Mesenteric fat pad (tissue), 1 donor: ENCODE measurements at places on chromosomes 3 and 15. TPM values are rescaled to one million over a fixed set of nuclear protein-coding genes. Genes with fewer than 3 reads are reported as not detected.

The FSD2 gene
- not detected for total RNA-seq

The HAPLN3 gene
- total RNA-seq = 5.2 TPM

The MYLK gene
- total RNA-seq = 80.3 TPM

The ATP13A5 gene
- total RNA-seq = not detected

The RTF1 gene
- 26.8 TPM for total RNA-seq

The FRMD5 gene
- 0.13 TPM for total RNA-seq

The SLC15A2 gene
- total RNA-seq = 1.2 TPM

The NR2F2 gene
- 76.3 TPM for total RNA-seq

DNA sequence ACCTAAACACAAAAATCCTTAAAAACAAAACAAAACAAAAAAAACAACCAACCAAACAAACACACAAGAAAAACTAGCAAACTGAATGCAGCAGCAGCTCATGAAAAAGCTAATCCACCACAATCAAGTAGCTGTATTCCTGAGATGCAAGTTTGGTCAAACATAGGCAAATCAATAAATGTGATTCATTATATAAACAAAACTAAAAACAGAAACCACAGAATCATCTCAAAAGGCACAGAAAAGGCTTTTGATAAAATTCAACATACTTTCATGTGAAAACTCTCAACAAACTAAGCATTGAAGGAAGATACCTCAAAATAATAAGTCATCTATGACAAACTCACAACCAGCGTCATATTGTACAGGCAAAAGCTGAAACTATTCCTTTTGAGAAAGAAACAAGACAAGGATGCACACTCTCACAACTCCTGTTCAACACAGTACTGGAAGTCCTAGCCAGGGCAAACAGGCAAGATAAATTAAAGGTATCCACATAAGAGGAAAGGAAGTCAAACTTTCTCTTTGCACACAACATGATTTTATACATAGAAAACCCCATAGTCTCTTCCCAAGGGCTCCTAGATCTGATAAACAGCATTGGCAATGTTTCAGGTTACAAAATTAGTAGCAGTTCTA lies 495.1 kb upstream of the SGO1 start:
- no peak for DNase-seq

DNA sequence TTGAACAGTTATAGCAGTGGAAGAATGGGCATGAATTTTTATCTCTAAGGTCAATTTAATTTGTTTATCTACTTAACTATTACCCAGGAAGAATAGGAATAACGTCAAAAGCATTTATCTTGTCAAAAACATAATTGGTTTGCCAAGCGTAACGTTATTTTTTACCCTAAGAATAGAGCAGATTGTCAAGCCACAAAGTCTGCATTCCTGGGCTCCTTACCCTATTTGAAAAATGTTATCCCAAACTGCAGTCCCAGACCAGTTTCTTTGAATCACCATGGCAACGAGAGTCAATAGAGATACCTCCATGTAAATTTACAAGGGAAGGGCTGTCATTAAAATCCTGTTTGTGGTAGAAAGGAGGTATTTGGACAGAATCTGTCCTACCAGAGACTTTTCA lies 61.1 kb downstream of the CPNE4 start:
- DNase-seq = no peak

DNA sequence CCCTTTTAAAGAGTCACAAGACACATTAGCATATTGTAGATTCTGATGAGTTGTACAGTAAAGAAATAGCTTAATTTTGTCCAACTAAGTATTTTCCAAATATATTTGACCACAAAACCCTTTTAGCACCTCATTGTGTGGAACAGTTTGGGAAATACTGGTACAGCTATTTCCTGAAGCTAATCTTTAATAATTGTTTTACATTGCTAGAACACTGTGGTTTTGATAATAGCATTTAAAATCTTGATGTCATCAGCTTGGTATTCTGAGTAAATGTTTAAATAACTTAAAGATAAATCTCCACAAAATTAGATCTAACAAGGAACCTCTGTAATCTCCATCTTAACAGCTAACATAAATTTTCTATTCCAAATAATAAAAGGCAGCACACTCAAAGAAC lies 140.0 kb upstream of the MLF1 start:
- DNase-seq = no peak

- no peak for DNase-seq
Measured at GRCh38 chr3:71989165-71989564, 204.2 kb upstream of the PROK2 start.

DNA sequence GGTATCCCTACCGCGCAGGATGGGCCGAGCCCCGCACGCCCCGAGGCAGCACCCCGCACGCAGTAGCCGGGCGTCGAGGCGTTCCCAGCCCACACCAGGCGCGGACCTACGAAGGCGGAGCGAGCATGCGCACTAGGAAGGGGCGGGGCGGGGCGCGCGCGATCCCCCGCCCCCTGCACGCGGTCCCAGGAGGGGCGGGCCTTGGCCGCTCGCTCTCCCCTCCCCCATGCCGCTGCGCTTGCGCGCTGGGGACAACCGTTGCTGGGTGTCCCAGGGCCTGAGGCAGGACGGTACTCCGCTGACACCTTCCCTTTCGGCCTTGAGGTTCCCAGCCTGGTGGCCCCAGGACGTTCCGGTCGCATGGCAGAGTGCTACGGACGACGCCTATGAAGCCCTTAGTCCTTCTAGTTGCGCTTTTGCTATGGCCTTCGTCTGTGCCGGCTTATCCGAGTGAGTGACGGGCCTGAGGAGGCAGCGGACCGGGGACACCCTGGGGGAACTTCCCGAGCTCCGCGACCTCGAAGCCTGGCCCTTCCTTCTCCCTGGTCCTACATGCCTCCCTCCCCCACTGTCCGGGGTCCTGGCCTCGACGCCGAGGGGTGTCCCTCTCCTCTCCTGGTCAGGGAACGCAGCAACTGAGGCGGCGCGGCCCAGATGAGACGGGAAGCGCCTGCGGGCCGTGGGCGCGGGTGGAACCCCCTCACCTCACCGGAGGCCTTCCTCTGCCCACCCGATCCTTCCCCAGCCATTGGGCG lies at the start of gene SPESP1:
Gene SPESP1 (plus strand): TSS at position 258 of the 755 bp plus-strand sequence. CDS start 129 bp downstream, at position 387.
- DNase-seq = no peak

DNA sequence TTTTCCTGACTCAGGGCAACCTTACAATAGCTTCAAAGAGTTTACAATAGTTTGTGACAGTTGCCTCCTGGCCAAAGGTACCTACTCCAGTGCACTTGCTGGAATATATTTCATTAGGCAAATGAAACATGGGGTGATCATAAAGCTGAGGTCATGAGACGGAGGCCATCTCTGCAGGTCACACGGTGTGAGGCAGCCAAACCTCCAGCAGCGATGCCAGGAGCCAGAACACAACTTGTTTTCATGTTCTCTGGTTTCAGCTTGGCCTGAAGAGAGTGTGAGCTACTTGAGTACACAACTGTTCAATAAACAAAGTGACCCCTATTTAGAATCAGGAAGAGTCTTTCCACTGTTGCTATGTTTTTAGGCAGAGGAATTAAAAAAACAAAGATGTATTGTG lies 42.7 kb upstream of the PYGO1 start:
- no peak for DNase-seq

DNA sequence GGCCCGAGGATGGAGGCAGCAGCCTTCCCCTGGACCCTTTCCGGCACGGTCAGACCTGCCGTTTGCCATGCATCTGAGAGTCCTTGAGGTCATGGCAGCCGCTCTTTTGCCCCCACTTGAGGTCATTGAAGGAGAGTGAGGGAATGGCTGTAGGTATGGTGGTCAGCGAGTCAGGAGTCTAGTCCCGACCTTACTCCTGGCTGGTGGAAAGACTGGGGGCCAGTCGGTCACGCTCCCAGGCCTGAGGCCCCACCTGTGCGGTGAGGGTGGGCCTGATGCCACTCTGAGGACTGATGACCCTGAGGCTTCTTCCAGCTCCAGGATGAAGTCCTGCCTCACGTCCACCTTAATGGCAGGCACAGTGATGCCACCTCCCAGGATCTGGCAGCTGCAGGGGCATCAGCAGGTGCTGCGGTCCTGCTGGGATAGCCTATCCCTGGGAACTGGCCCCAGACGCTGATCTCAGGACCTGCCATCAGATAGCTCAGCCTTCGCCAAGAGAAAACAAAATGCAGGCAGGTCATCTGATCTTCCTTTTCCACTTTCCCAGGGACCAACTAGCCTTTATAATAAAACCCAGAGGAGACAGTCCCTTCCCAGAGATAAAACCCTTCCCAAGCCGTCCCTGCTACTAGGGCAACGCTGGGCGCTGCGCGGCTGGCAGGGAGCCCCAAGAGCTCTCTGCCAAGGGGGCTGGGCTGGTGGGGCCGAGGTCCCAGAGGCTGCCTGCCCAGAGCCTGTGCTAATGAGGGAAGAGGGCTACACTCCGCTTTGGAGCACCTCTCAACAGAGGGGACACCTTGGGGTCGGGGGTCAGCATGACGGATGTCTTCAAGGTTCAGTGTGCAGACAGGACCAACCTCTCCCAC lies 42.2 kb downstream of the TM2D3 start:
- no peak for DNase-seq

DNA sequence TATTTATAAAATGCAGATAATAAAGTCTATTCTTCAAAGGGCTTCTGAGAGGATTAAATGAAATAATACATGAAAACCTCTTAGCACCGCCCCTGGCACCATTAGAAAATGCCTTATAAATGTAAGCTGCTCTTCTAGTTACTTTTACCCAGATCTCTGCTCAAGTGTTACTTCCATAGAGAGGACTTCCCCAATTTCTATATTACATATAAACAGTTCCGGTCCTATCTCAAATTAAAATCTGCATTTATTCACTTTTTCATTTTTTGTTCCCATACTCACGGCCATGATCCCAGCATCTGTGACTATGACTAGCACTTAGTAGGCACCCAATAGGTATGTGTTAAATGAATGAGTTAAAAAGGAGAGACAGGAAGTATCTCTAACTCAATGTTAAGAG lies 890.9 kb upstream of the CFAP20DC start:
- DNase-seq = no peak

DNA sequence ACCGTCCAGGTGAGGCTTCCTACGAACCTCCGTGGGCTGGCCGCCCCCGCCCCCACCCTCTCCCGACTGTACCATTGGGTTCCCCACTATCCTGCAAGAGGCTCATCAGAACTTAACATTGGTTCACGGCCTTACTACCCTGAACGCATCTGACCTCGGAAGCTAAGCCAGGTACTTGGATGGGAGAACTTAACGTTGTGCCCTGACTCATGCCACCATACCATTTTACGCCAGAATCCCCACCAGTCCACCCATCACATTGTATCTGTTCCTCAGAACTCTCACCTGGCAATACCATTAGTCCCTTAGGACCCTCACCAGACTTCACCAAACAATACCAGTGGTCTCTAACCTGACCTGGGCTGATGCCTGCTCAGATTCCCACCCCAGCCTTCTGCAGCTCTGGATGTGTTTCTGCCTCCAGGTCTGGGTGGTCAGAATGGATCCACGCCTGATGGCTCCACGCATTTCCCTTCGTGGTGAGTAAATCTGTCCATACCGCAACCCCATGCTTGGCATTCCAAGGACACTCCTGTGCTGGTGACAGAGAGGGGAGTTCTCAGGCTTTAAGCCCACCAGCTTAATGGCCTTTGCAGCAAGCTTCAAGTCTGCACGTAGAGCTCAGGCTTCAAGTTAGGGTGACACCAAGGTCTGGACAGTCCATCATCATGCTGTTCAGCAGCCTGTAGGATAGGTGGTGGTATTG lies 562 bp downstream of the TCTA start:
- no peak for DNase-seq

GRCh38 chr3:170499562-170500156 lies 81.0 kb downstream of the CLDN11 start:
- no peak for DNase-seq

DNA sequence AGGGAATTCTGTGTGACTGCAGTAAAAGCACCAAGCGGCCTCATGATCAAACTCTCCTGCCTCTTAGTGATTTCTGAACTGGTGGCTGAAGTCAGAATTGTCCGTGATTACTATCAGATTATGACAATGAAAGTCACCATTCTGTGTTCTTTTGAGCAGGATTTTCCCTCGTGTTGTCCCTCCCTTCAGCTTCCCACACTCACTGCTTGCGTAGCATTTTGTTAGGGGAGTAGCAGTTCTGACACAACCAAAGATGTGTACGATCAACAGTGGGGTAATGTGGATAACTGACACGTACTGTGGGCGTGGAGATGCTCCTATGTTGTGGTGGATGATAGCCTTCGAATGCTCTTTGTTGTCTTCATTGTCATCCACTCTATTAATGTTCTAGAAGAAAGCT lies 67.8 kb upstream of the ICE2 start:
- no peak for DNase-seq

- DNase-seq = no peak
Measured at GRCh38 chr3:39639344-39640236, 169.8 kb upstream of the MYRIP start.

GRCh38 chr15:25456196-25456595 lies 17.4 kb upstream of the UBE3A start:
- DNase-seq = no peak
